ENCODE measurements at places on chromosomes 4 and X. TPM values are rescaled to one million over a fixed set of nuclear protein-coding genes. Genes with fewer than 3 reads are reported as not detected.

The KLHL4 gene
- 0.13 TPM for total RNA-seq

The SLC9B2 gene
- 9.6 TPM for total RNA-seq

The NLGN3 gene
- total RNA-seq = under 0.01 TPM

The NUDT10 gene
- total RNA-seq = 0.79 TPM

The PRMT9 gene
- 9.1 TPM for total RNA-seq

The CDKL2 gene
- total RNA-seq = 0.90 TPM
